ENCODE measurements at places on chromosomes 4 and X.
A peak's percentile ranks its signal among the peaks of the same experiment; 100 is the strongest.

GRCh38 chr4:156193800-156194199 is 240.1 kb upstream of the CTSO start:
- DNase-seq, result no peak

GRCh38 chr4:1873776-1874175 is 2.6 kb downstream of the NSD2 start:
- no peak for DNase-seq

GRCh38 chr4:57719456-57719855 is 609.3 kb upstream of the IGFBP7 start:
- DNase-seq, result no peak

DNA sequence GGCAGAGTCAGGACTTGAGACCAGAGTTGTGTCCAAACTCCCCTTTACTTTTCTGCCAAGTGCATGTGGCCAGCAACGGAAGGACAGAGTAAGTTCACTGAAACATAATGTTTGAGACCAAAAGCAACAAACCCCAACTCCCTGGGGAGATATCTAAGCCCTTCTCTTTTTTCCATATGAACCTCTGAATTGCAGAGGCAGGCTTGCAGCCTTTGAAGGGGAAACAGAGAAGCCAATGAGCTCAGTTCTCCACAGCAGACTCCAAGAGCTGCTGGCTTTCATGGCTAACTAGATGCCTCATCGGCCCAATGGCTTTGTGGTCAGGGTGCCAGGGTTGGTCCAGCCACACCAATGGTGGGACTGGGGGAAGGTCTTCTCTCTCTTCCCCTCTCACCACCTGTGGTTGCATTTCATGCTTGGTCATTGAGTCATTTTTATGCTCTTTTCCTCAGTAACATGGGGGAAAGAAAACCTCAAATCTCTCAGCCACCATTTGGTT is 34.0 kb downstream of the STARD8 start:
- no peak for DNase-seq

GRCh38 chr4:108031427-108032083 is 41.9 kb downstream of the HADH start:
- DNase-seq, result no peak

- no peak for DNase-seq
Measured at GRCh38 chr4:173038192-173038896, 130.3 kb upstream of the GALNT7 start.

DNA sequence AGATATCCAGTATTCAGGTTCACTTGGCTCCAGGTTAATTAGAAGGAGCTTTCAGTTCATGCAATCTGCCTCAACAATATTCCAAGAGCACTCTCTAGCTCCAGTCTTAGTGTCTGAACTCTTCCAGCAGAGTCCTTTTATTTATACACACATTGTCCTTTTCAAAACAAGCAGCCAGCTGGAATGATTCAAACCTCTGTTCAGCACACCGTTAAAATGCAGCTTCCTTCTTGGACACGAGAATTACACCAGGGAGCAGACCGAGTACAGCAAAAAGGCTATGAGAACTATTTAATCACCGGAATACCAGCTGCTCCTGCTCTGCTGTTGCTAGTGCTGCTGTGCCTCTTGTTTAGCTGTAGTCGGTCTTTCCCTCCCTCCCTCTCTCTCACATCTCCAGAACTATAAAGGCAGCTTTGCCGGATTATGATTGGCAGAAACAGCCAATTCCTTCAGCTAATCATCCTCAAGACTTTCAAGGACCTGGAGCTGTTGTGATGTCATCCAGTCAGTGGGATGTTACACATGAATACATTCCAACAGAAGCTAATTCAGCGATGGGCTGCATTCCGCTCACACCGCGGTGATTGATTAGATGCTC is at the start of gene NDST4:
TSS of gene NDST4 (minus strand) at position 115 of the 601 bp plus-strand sequence. CDS start 36,584 bp downstream, outside the sequence.
- DNase-seq, result peak; percentile 25

GRCh38 chr4:62544428-62544827 is 1344.3 kb downstream of the ADGRL3 start:
- no peak for DNase-seq

GRCh38 chr4:27239641-27240040 is 379.0 kb downstream of the STIM2 start:
- no peak for DNase-seq

DNA sequence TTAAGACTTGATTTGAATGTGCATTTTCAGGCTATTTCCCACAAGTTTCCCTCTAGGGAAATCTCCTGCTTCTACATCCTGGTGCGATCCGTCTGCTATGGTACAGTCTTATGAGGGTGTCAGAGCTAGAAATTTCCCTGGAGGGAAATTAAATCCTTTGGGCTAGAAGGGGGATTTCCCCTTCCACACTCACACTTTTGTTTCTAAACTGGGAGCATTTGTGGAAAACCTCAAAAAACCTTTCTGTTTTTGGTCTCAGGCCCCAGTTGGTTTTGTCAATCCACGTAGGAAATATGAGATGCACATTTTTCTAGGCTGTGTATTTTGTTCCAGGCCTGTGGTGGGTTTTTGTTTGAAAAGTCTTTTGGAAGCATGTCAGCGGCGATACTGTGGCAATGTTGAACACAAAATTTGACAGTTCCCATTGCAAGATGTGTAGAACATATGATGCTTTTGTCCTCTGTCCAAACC is 17.8 kb downstream of the HMGB3 start:
- no peak for DNase-seq

DNA sequence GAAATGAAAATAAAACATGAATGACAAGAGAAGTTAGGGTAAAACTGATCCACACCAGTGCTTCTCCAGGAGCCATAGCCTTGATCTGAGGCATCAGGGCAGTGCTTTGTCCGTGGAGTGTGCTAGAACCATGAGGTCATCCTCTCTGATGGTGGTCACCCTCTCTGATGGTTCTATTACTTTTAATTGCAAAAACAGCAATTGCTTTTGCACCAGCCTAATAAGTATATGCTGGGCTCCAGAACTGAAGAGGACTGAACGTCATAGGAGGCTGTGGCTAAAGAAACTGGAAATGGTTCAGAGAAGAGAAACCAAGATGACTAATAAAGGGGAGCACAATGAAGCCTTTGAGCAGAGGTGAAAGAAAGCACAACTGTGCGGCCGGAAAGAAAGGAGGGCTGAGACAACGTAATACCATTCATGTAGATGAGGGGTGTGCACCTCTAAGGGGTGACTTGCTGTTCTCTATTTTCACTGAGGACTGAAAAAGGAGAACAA is 17.0 kb upstream of the TMEM154 start:
- DNase-seq, result no peak

Measured in hepatocyte (in vitro differentiated cells).